ENCODE measurements at places on chromosomes 16 and 17. TPM values are rescaled to one million over a fixed set of nuclear protein-coding genes. Genes with fewer than 3 reads are reported as not detected.

Gene ARHGDIG
- 3.2 TPM for total RNA-seq

Gene ST6GALNAC2
- 0.98 TPM for total RNA-seq

Gene MLKL
- total RNA-seq, result 38.7 TPM

Gene ITPRIPL2
- total RNA-seq, result 16.0 TPM

Gene YBX2
- total RNA-seq, result 0.47 TPM

Gene SMPD3
- total RNA-seq, result 0.32 TPM

Gene TNP2
- total RNA-seq, result not detected

Gene USH1G
- total RNA-seq, result 0.08 TPM

Gene TM4SF5
- 1.2 TPM for total RNA-seq

Gene SSTR5
- 0.20 TPM for total RNA-seq

Data from A549 treated with ZK216348 at 1 μM for 4 hours (cell line).